ENCODE measurements at places on chromosomes 7 and 10.

DNA sequence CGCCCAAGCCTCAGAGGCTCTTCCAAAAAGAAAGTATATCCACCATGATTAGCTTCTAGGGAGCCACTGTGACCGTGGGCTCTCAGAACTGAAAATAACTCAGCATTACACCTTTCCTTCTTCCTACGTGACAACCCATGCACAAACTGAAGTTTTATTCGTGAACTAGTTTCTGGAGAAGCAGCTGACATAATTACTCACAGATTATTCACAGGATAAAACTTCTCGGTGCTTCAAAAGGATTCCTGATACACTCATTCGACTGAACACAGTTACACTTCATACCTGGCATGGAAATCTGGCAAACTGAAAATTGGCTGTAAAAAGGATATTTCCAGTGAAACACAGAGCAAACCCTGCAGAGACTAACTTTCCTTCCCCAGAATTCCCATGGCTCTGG lies 139.2 kb upstream of the PTER start:
- no peak for DNase-seq

DNA sequence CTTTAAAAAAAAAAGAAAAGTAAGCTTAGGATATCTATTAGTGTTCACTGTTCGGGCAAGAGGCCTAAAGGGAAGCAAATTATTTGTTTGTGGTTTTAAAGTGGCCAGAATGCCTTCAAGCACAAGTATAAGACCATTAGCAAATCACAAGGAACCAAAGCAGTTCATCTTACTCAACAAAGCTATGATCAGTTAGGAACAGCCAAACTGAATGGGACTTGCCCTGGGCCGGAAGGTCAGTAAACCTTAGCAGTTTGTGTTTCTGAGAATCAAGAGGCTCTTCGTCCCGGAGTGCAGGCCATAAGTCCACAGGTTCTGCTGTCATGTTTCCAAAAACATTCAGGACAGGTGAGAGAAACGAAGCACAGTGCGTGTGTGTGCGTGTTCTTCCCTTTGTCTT lies 4.5 kb downstream of the FBXW4 start:
- DNase-seq = no peak

DNA sequence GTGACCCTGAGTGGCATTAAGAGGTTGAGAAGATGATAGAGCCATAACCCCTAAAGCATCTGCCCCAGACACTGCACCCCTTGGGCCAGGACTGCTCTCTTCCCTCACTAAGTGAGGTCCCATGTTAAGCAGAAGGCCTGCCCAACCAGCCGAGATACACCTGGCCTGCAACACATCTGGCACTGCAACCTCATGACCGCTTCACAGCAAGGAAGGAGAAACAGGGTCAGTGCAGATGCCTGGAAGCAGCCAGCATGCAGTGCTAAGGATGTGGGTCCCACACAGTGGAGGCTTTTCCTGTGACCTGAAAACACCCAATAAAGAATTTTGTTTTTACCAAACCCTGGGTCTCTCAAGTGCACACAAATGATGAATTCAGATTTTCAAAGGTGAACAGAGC lies 7.4 kb downstream of the NOD1 start:
- no peak for DNase-seq

GRCh38 chr10:109962247-109962646 lies 38.9 kb upstream of the XPNPEP1 start:
- DNase-seq = no peak

- DNase-seq = peak; percentile 18
Observed at GRCh38 chr10:31083765-31084184, 52.1 kb upstream of the ZNF438 start.

- DNase-seq = no peak
Observed at GRCh38 chr7:155660059-155660757, 15.7 kb downstream of the RBM33 start.

- no peak for DNase-seq
Observed at GRCh38 chr7:33940503-33940902, 35.2 kb downstream of the BMPER start.

GRCh38 chr7:27897001-27897400 lies 157.0 kb downstream of the TAX1BP1 start:
- no peak for DNase-seq

GRCh38 chr7:37999673-38000072 lies 79.2 kb downstream of the EPDR1 start:
- DNase-seq = no peak
